Cortex of kidney (tissue), 1 donor: ENCODE measurements at places on chromosomes 7 and 10.

- no peak for DNase-seq
Observed at GRCh38 chr10:113278664-113279063, 274.2 kb upstream of the HABP2 start.

- DNase-seq: no peak
Observed at GRCh38 chr7:45447296-45447695, 126.9 kb upstream of the ADCY1 start.

DNA sequence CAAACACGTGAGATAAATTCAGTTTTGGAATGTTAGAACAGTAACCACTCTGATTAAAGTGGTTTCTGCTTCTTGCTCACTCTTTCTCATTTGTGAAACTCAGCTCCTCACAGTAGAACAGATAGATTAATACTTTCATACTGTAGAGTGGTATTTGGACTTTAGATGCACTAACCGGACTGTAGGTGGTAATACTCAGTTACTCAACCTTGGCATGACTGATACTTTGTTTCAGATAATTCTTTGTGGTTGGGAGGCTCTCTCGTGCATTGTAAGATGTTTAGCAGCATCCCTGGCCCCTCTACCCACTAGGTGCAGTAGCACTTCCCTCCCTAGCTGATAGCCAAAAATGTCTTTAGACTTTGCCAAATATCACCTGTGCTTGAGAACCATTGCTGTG lies 37.6 kb downstream of the MCU start:
- no peak for DNase-seq

GRCh38 chr7:11604505-11604904 lies 227.5 kb downstream of the THSD7A start:
- no peak for DNase-seq

GRCh38 chr10:62911210-62911963 lies 95.2 kb upstream of the EGR2 start:
- no peak for DNase-seq

- DNase-seq: no peak
Observed at GRCh38 chr7:148336411-148336810, 254.2 kb upstream of the C7orf33 start.

- DNase-seq: no peak
Observed at GRCh38 chr10:69801434-69802315, at the start of gene COL13A1. Gene COL13A1, plus strand, starts transcription at chr10:69801906. Its CDS starts 518 bp downstream, at chr10:69802424.

- DNase-seq: no peak
Observed at GRCh38 chr7:77315182-77315591, 101.0 kb downstream of the GSAP start.

DNA sequence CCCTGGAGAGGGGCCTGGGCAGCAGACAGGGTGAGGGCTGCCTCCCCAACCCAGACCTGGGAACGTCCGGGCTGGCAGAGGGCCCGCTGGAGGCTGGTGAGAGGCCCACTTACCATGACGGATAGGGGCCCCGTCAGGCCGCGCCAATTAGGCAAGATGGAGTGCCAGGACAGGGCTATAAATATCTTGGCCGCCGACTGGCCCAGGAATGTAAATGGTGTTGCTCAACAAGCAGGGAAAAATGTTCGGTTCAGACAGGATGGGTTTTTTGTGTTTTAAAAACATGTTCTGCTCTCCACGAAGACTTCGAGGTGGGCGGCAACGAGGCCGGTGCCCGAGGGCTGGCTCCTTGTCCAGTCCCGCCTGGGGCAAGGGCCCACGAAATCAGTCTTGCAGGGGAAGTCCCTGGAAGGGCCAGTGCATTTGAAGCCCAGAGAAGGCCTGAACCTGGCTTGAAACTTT lies 35.8 kb upstream of the ELN start:
- no peak for DNase-seq

GRCh38 chr10:17428351-17429097 lies 25.9 kb downstream of the ST8SIA6 start:
- no peak for DNase-seq

DNA sequence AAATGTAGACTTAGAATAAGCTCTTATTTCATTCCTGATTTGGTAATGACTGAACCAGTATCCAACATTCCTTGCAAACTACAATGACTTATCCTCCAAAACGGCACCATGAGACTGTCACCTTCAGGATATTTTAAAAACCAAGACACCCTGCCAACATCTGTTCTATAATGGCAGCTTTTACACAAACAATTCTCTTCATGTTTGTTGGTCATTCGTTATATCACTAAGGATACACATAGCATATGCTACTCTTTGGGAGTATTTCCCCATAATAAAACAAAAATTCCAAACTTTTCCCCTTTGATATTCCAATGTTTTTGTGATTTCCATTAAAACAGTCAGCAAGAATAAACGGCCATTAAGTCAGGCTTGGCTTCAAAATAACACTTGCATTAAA lies 215.4 kb downstream of the GLI3 start:
- no peak for DNase-seq

DNA sequence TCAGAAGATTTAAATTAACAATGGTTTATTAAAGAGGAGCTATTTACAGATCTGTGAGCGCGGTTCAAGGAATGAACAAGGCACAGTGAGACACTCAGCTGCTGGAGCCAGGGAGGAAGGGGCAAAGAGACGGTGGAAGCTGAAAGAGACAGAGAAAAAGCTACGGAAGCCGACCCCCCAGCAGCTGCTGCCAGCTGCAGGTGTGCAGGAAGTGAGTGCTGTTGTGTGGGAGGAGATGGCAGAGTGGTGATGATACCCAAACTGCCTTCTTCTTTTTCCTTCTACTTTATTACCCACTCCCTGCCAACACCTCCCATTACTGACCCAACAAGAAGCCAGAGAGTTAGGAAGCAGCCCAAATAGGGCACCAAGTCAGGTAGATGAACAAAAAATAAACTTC lies 41.9 kb upstream of the MBL2 start:
- no peak for DNase-seq

DNA sequence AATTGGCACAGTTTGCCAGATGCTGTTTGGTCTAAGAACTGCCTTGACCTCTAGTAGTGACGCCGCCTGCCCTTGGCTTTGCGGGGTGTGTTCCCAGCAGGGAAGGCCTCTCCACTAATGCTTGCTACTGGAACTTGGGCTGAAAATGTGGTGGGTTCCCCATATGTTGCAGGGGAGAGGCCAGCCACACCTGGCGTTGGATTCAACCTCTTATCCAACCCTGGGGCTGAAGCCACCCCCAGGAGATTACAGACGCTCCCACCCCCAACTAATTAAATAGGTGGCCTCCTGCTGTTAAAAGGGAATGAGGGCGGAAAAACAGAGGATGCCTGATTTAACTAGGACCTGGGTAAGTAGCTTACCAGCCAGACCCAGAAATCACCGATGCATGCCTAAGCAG lies 19.2 kb upstream of the ATOH7 start:
- no peak for DNase-seq

GRCh38 chr10:9305018-9305655 lies 1250.6 kb downstream of the GATA3 start:
- DNase-seq: no peak

GRCh38 chr10:22557321-22557720 lies 157.1 kb downstream of the PIP4K2A start:
- no peak for DNase-seq

- no peak for DNase-seq
Observed at GRCh38 chr10:44511166-44511565, 126.3 kb upstream of the CXCL12 start.

DNA sequence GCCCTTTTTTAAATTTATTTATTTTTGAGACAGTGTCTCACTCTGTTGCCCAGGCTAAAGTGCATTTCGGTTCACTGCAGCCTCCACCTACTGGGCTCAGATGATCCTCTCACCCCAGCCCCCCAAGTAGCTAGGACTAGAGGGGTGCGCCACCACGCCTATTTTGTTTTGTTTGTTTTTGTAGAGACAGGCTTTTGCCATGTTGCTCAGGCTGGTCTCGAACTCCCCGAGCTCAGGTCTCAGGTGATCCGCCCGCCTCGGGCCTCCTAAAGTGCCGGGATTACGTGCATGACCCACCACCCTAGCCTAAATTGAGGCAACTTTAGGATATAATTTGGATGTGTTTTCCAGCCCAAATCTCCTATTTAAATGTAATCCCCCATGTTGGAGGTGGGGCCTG lies 805 bp downstream of the ZNF736 start:
- no peak for DNase-seq

- DNase-seq: no peak
Observed at GRCh38 chr10:67331121-67331910, 364.7 kb downstream of the CTNNA3 start.

GRCh38 chr10:131644864-131645658 lies 255.7 kb upstream of the PPP2R2D start:
- DNase-seq: no peak

DNA sequence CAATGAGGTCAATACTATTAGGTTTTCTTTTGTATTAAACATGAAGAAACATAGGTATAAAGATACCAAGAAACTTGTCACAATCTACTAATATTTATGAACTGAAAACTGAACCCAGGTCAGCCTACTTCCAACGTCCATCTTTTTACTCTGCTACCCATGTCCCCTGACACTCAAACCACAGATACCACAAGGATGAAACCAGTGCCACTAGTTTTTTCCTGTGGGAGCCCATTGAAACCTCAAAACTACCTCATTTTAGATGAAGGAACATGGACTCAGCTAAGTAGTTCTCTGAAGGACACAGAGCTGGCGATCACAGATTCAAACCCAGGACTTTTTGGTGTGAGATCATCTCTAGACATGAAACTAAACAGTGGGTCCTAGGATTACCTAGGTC lies 6.8 kb downstream of the TET1 start:
- no peak for DNase-seq

DNA sequence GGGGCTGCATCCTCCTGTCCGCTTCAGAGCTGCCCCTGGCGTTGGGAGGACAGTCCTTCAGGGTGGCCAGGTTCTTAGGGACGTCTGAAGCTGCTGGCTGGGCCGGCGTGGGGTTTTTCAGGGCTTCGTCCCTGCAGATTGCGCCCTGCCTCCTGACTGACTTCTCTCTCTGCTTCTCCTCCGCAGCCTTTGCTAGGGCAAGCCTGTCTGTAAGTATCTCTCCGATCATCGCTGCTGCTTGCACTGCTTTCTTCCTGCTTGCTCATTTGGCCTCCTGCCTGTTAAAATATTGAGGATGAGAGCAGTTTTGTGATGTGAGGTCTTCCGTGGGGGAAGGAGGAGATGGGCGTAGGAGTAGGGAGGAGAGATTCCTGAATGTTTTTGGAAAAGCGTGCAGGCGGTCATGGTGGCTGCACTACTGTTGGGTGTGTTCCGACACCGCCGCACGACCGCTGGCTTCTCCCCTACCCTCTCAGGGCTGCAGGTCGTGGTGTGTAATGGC lies 25.3 kb downstream of the PFKFB3 start:
- DNase-seq: no peak

GRCh38 chr10:95840681-95841080 lies 67.1 kb upstream of the CC2D2B start:
- no peak for DNase-seq

- DNase-seq: no peak
Observed at GRCh38 chr10:29670761-29671160, 36.0 kb upstream of the SVIL start.

GRCh38 chr7:144525956-144526355 lies 122.5 kb upstream of the NOBOX start:
- DNase-seq: no peak

DNA sequence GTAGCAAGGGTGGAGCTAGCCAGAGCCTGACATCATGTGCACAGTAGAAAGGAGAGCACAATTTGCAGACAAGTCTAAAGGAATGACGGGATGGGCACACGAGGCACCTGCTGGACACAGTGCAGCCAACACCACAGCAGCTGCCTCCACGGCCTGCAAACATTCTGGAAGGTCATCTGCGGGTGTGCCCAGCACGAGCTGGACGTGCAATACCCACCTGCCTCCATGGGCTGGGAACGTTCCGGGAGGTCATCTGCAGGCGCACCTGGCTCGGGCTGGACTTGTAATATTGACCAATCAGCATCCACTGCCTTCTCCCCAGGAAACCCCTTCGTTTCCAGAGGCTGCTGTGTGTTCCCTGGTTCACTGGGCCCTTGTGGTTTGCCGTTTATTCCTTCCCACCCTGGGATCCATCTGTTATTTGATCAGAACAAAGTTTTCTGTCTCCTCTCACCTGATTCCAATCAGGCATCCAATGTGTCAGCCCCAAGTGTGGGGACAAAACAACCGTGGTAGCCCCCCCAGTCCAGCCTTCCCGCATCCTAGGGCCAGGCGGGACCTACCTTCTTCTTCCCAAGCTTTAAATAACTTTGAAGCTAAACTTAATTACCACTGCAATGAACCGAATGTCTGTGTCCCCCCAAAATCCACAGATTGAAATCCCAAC lies 243.4 kb upstream of the PPP2R2D start:
- DNase-seq: no peak

DNA sequence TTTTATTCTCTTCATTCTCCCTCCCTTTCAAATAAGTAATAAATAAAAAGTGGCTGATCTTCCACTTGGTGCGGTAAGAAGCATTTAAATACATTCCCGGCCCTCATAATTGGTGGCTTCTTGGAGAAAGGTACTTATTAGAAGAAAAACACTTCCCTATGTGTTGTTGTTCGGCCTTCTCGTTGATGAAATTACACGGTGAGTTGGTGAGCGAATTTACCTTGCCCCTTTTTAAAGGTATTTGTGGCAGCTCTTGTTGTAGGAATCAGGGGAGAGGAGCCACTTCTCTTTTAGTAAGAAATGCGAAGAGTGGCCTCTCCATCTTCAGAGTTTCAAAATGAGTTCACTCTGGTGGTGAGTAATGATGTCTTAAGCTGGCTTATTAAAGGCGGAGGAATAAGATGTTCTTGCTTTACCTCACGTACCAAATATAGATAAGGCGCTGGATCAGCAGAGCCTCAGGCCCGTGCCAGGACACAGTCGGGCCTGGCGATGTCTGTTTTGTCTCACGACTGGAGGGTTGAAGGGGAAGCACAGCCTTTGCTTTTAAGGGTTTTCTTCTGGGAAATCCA lies 135.9 kb downstream of the CUX1 start:
- DNase-seq: no peak

DNA sequence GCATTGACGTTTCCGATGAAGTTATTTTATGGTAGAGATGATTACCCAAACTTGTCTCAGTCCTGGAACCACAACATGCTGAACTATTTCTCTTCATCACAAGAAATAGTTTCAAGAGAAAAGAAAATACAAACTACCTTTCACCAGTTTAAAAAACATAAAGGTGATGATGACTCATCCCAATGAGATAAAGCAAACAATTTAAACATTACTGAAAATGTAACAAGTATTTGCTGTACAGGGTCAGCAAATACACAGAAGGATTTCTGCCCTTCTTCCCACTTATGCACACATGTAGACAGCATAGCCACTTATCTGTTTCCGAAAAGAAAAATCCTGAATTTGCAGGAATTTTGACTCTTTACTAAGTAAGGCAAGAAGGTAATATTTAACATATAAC lies 50.8 kb downstream of the RHOBTB1 start:
- DNase-seq: no peak
